ENCODE measurements at places on chromosomes 1 and 21.

- no peak for DNase-seq
Measured at GRCh38 chr1:157732755-157733154, 32.2 kb upstream of the FCRL3 start.

GRCh38 chr1:27885114-27885528, 12.8 kb downstream of the THEMIS2 start:
- no peak for DNase-seq

GRCh38 chr21:44730951-44731579, 19.7 kb upstream of the TSPEAR start:
- DNase-seq, result no peak

GRCh38 chr1:174204697-174205308, 45.5 kb downstream of the RABGAP1L start:
- DNase-seq, result peak; percentile 6

GRCh38 chr1:53079251-53079650, 17.2 kb downstream of the PODN start:
- DNase-seq, result no peak

GRCh38 chr1:88462488-88463261, 221.4 kb upstream of the PKN2 start:
- no peak for DNase-seq

Measured in activated effector memory CD4-positive, alpha-beta T cell treated with Interleukin-2 at 50 U/mL for 16 hours (primary cell).